Brain microvascular endothelial cell (primary cell): ENCODE measurements at places on chromosomes 1 and 21.
A peak's percentile ranks its signal among the peaks of the same experiment; 100 is the strongest.

- no peak for DNase-seq
Observed at GRCh38 chr1:75787524-75787923, 1.5 kb downstream of the RABGGTB start.

DNA sequence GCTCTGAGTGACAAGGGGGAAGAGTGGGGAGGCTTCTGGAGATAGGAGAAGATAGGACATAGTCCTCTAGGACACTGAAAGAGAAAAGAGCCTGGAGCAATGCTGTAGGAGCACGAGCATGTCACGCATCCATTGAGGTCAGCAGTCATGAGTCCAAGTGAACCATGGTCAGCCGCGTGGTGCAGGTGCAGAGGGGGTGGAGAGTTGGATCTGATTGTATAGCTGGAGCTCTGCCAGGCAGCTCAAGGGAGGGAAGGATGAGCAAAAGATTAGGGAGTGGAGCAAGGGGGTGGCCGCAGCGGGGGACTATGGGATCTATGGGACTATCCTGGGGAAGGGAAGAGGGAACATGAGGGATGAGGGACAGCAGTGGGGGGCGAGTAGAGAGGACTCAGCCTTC, 14.0 kb downstream of the PADI1 start:
- DNase-seq = no peak

- DNase-seq = peak; percentile 24
Observed at GRCh38 chr1:210236386-210236839, 3.8 kb downstream of the SERTAD4 start.

DNA sequence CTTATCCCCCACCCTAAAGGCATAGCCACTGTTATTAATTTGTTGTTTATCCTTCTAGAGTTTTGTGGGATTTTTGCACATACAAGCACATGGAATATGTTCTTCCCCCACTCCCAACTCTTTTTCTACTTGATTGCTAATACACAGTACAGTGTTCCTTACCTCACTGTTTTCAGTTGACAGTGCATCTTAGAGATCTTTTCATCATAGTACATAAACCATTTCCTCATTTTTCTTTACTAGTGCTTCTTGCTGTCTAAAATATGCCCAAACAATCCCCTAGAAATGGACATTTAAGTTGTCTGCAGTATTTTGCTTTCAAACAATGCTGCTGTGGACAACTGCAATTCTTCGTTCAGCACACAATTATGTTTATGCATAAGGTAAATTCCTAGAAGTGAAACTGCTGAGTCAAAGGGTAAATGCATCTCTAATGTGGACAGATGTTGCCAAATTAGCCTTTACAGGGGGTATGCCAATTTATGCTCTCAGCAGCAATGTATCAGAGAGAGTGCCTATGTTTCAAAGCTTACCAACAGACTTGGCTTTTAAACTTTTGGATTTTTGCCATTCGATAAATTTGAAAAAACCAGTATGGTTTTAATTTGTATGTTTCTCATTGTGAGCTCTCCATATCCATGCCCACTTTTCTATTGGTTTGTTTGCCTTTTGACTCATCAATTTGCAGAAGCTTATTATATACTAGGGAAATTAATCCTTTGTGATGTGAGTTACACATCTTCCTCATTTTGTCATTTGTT, 132.6 kb downstream of the MRPS6 start:
- no peak for DNase-seq

- no peak for DNase-seq
Observed at GRCh38 chr1:150546294-150546937, 2.8 kb upstream of the ADAMTSL4 start.

GRCh38 chr1:224789311-224789710, 140.2 kb upstream of the DNAH14 start:
- DNase-seq = no peak

- DNase-seq = no peak
Observed at GRCh38 chr1:228312136-228312764, 94.4 kb downstream of the TRIM11 start.

GRCh38 chr21:35510294-35510693, 461.2 kb upstream of the RUNX1 start:
- no peak for DNase-seq

GRCh38 chr1:59128784-59129227, 168.1 kb upstream of the FGGY start:
- DNase-seq = peak; percentile 33

GRCh38 chr1:181562395-181562794, 79.1 kb downstream of the CACNA1E start:
- DNase-seq = no peak

DNA sequence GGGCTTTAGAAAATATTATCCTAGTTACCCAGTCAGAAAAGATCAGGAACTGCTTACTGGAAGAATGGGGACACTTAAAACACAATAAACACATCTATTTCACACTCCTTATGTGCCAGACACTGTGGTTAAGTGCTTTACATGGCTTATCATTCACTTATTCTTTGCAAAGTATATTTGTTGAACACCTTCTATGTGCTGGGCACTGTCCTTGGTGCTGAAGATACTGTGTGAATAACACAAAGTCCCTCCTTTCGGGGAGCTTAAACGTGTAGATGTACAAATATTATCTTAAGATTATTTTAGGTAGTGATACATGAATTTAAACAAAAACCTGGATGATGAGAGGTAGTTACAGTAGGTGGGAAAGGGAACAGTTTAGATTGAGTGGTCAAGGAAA, 169.3 kb downstream of the ST6GALNAC5 start:
- DNase-seq = peak; percentile 51

DNA sequence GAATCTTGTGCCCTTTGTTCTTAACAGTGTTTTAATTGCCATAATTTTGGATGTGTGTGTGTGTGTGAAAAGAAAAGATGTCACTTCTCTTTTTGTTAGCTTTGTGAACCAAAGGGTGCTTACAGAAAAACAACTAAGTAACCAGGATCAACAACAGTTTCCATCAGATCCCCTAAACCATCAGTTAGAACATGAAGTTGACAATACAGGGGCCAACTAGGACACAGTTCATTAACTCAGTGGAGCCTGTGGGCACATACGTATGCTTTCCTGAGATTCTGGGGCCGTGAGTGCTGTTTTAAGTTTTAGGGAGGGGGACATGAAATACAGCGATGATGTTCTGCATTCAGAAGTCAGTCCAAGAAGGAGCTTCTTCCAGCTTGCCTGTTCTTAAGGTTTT, 133.6 kb downstream of the TLR5 start:
- no peak for DNase-seq

DNA sequence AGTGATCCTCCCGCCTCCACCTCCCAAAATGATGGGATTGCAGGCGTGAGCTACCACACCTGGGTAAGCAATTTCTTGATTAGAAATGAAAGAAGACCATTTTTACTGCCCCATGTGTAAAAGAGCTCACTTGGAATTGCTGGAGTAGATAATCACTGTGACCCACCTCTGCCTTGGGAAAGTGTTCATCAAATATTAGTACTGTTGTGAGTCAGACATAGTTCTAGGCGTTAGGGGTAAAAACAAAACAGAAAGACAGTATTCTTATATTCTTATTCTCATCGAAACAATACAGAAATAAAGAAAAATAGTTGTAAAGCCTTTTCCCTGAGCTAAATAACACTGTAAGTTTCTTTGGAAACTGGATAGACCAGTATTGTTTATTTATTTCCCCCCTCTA, 36.2 kb downstream of the CELF3 start:
- DNase-seq = peak; percentile 9

DNA sequence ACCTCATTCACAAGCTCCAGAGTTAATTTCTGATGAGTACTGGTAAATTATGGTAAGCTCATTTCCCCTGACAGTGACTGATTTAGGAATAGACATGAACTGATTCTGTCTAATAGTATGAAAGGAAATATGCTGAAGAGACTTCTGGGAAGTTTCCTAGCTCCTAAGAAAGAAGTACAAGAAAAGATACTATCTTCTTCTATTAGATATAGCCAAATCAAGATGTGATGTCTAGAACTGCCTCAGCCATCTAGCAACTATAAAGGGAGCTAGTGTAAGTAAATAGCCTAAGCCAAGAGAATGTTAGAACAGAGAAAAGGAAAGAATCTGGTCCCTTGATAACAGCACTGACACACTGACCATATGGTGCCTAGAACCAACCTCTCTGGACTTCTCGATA, 10.7 kb upstream of the PHTF1 start:
- DNase-seq = no peak

- DNase-seq = no peak
Observed at GRCh38 chr1:40027647-40028046, 12.9 kb upstream of the CAP1 start.

DNA sequence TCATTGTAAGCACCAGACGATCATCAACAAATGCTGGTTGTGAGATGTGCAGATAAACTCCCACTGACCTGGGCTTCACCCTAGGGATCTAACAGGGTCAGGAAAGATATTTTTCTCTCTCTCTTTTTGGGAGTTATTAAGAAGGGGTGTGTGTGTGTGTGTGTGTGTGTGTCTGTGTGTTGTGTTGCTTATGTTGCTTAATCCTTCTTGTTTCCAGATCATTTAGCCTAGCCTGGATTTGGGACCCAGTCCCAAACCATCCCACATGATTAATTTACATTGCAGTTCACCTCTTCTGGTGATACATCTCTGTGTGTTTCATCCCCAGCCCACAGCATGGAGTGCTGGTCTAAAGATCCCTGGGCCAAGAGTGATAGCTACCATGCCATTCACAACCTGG, 122.8 kb upstream of the IPO9 start:
- no peak for DNase-seq

- DNase-seq = no peak
Observed at GRCh38 chr21:24955275-24955961, 651.9 kb downstream of the MRPL39 start.

- peak; percentile 66 for DNase-seq
Observed at GRCh38 chr1:183515002-183515689, 42.8 kb downstream of the SMG7 start.

DNA sequence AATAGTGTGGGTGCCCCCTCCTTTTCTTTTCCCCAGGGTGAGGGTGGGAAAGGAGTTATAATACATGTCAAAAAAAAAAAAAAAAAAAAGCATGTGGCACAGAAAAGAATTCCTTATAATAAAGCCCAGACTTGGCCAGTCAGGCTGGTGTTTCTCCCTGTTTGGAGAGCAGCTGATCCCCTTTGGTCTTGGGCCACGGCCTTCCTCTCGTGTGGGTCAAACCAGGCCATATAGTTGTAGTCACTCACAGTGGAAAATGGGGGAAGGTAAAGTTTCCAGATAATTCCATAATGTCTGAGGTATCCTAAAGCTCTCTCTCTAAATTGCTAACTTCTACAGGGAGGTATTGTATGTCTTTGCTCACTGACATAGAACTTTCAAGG, 22.0 kb downstream of the CLIC6 start:
- no peak for DNase-seq

- DNase-seq = no peak
Observed at GRCh38 chr1:159171688-159172501, 480 bp downstream of the CADM3 start.

DNA sequence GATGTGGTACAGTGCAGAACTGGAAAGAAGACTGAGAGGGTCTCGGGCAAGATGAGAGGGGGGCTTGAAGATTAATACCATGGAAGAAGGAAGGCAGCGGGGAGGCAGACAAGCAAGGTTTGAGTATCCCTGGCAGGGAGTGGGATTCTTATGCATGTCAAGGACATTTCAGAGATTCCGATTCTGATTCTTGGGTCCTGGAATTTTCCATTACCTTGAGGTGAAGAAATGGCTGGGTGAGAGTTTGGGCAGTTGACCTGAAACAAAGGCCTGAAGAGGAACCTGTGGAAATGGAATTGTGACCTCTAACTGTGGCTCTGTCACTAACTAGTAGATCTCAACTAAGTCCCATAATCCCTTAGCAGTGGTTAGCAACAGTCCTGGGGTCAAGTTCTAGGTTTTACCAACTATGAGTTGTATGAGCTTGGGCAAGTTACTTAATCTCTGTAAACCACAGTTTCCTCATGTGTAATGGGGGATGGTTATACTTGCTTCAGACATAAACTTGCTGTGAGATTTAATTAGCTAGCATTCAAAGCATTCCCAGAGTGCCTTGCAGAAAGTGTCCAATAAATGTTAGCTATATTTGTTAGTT, 8.6 kb upstream of the ACTN2 start:
- no peak for DNase-seq

GRCh38 chr1:86464819-86465218, 3.9 kb upstream of the CLCA1 start:
- no peak for DNase-seq

GRCh38 chr21:25744854-25745253, 10.1 kb downstream of the GABPA start:
- DNase-seq = no peak

DNA sequence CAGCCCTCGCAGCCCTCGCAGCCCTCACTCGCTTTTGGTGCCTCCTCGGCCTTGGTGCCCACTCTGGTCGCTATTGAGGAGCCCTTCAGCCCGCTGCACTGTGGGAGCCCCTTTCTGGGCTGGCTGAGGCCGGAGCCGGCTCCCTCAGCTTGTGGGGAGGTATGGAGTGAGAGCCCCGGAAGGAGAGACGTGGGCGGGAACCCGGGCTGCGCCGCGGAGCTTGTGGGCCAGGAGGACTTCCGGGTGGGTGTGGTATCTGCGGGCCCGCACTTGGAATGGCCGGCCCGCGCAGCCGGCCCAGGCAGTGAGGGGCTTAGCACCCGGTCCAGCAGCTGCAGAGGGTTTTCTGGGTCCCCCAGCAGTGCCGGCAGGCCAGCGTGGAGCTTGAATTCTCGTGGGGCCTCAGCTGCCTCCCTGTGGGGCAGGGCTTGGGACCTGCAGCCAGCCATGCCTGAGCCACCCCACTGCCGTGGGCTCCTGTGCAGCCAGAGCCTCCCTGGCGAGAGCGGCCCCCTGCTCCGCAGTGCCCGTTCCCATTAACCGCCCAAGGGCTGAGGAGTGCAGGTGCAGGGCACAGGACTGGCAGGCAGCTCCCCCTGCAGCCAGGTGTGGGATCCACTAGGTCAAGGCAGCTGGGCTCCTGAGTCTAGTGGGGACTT, 9.9 kb upstream of the CFHR2 start:
- DNase-seq = no peak

DNA sequence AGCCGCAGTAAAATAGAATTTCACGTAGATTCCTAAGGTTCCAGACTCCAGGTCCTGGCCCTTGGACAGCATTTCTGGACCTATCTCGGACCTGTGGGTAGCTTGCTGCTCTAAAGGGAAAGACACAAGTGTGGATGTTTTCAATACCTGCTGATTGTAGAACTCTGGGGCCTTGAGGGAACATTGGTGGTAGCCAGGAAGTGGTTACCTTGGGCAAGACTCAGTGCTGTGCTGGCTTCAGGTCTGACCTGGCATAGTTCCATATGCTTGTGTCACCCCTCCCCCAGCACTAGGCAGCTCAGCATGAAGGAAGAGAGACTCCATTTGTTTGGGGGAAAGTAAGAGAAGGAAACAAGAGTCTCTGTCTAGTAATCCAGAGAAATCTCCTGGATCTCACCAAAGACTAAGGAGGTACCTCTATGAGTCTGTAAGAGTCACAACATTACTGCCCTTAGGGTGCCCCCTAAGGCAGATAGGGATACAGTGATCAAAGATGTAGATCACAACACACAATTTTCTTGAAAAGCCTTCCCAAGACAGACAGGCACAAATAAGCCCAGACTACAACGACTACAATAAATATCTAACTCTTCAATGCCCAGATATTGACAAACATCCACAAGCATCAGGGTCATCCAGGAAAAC, 398.8 kb downstream of the TGFB2 start:
- no peak for DNase-seq

- peak; percentile 37 for DNase-seq
Observed at GRCh38 chr1:9825093-9826074, 1.6 kb upstream of the CLSTN1 start.

GRCh38 chr1:237981223-237981622, 90.5 kb upstream of the ZP4 start:
- no peak for DNase-seq
